ENCODE measurements at places on chromosomes 6 and 20.

GRCh38 chr6:9463311-9463710, 951.6 kb downstream of the TFAP2A start:
- DNase-seq: no peak

DNA sequence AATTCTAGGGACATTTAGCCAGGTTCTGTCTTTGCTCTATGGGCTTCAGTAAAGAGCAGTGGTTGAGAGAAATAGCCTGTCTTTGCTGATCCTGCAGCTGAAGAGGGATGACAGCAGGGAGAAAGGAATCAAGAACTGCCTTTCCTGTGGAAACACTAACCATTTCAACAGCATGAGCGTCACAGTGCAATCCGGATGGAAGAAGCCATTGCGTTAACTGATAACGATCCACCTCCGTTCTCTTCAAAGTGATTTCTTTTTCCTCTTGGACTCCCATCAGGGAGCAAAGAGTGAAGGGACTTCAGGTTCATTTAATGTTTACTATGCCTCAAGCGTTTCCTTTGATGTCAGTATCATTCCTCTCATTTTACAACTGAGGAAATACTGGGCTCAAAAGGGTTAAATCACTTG, 35.2 kb upstream of the EEF1E1 start:
- no peak for DNase-seq

- no peak for DNase-seq
Measured at GRCh38 chr20:61980647-61981583, 84.8 kb downstream of the TAF4 start.

- no peak for DNase-seq
Measured at GRCh38 chr20:61292821-61293612, 41.0 kb downstream of the CDH4 start.

DNA sequence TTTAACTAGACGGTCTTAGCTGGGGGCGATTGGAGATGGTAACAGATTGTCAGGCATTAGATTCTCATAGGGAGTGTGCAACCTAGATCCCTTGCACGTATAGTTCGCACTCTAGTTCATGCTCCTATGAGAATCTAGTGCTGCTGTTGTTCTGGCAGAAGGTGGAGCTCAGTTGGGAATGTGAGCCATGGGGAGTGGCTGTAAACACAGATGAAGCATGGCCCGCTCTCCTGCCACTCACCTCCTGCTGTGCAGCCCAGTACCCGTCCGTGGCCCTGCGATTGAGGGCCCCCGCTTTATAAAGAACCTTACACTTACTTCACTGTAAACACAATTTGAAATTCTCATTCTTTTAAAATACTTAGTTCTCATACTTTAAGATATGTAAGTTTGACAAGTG, 339.4 kb downstream of the CDH26 start:
- no peak for DNase-seq

- DNase-seq: peak; percentile 58
Measured at GRCh38 chr6:27237089-27237803, 10.3 kb upstream of the PRSS16 start.

DNA sequence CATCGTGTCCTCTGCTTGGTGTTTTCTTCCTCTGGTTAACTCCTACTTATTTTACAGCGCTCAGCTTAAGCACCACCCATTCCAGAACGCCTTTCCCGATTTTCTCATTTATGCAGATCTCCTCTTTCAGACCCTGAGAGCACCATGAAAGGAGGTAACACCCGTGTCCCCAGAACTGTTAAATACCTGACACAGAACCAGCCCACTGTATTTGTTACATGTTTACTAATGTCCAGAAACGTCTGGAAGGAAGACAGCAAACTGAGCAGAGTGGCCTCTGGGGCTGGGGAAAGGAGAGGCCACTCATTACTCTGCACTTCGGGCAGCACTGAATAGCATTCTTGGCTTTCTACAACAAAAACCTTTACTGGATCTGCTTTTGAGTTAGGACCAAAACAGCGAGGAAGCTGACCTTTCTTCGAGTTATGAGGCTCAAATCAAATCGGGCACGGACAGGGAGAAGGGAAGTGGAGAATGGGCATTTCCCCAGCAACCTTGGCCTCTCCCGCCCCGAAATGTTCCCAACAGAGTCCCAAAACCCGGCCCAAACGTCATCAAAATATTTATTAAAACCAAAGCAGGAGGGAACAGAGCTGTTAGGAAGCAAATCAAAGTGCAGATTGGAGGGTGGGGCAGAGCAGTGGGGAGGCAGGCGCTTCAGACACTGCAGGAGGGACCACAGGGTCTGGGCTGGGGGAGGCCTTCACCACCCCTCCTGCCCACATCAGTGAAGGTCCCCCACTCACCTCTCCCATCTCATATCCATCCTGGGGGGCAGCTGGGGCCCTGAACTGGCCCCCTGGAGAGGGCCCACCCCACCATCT, 1.1 kb upstream of the NECAB3 start:
- no peak for DNase-seq

DNA sequence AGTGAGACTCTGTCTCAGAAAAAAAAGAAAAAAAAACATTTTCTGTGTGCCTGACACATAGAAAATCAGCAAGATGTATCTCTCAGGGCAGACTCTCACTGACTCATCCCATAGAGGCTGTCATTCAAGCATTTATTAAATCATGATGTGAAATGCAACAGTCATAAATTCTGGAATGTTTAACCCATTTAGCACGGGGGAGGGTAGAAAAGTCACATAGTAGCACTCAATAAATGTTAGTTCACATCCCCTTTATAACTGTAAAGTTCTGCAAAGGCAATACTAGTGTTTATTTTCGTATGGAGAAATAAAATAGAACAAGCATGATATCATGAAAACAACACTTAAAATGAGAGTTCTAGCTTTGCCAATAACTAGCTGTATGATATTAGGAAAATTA, 15.5 kb upstream of the CARMIL1 start:
- no peak for DNase-seq

DNA sequence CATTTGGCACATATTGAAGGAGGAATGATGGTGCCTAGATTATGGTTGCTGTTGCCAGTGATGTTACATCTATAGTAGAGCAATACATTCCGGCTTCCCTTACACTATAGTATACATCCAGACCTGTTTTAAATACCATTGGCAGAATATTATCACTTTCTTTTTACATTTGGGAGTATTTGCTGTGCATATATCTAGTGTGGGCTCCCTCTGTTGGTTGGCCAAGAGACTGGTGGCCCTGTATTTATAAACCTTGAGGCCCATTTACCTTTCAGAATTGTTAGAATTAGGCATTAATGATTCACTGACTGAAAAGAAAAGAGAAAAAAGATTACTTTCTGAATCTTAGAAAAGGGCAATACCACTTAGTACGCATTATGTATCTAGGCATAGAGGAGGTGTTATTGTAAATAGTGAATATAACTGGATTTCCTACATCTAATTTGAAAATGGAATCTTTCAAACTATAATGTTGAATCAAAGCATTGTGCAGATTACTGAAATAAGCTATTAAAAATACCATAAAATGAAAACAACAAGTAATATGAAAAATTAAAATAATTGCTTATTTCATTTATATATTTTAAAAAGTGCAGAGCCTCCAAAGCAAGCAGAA, 628.8 kb upstream of the MAN1A1 start:
- DNase-seq: no peak

DNA sequence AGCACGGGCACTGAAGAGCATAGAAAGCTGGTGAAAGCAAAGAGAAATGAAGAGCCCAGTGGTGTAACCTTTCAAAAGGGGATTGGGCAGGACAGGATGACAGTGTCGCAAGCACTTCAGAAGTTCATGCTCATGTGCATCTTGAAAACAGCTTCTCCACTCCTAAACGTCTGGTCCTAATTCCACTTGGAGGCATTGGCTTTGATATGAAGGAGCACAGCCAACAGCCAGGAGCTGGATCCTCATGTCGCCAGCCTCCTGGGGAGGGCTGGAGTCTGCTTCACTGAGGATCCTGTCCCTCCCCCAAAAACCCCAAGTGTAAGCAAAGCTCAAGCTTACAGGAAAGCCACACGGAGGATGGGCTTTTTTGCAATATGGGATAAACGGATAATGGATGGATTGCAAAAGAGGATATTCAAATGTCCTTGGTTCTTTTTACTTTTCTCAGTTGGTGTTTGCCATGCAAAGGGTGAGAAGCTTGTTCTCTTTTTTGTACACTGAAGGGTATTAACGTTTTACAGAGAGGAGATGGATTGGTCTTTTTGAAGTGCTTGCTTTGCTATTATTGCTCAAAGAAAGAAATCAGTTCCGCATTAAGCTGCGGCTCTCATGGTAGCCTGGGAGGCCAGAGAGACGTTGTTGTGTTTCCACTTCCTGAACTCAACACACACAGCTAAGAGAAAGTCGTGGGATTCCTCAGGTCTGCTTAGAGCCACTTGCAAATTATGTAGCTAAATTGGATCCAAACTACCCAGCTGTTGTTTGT, 92.2 kb downstream of the SIM1 start:
- DNase-seq: no peak

- no peak for DNase-seq
Measured at GRCh38 chr20:48180024-48180423, 394.7 kb upstream of the SULF2 start.

GRCh38 chr20:7523288-7523687, 417.0 kb downstream of the HAO1 start:
- DNase-seq: no peak

DNA sequence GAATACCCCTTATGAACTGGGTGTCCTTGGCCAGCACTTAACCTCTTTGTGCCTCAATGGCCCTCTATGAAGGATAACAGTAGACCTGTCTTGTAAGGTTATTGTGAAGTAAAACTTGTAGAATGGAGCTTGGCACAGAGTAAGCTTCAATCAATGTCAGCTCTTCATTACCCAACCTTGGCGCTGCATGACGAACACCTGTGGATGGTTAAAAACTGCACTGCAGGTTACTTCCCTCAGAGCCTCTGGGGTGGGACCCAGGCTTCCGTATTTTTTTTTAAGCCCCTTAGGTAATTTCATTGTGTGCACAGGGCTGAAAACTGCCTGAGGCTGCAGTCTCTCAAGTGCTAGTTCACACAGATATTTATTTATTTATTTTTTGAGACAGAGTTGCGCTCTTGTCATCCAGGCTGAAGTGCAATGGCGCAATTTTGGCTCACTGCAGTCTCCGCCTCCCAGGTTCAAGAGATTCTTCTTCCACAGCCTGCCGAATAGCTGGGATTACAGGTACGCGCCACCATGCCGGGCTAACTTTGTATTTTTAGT, 42.8 kb upstream of the SLC23A2 start:
- DNase-seq: no peak

DNA sequence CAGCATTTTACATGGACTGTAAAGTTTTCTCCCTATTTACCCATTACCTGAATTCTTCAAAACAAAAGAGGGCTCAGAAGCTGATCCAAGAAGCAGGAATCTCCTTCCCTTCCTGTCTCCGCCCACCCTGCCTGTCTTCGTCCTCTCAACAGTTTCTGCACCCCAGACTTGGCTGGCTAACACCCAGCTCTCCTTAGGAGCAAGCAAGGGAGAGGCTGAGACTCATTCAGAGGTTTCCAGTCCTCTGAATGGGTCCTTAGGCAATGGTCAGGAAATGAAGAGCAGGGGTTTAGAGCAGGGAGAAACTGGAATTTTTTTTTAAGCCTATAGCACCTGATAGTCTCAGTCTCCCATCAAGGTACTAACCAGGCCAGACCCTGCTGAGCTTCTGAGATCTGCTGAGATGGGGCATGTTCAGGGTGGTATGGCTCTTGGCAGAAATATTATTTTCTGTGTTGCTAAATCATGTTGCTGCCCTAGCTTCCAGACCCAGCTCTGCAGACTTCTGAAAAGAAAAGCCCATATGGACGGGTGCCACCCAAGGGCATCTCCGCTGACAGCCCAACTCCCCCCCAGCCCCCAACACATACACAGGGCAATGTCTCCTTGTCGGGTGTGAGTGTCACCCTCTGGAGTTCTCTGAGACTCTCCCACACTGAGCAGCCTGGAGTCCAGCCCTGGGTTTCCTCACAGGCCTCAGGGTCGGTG, 74.6 kb upstream of the CD93 start:
- DNase-seq: no peak

DNA sequence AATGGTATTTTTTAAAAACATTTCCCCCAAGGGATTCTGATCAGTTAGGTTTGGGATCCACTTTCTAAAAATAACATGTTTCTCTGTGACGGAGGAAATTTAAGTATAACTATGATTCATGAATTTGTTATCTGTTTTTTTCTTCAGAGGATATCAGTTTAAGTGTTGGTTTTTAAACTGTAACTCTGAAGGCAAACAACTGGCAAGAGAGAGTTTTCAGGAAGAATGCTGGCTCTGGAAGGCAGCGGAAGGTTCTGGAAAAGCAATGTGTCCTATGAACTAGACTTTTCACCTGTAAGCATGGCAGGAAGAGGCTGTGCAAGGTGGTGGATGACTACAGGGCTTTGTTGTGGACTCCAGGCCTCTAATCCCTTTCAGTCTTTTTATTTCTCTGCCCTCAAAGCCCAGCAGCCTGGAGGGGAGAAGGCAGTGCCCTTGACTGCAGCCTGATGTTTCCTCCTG, 153.1 kb downstream of the GMPR start:
- DNase-seq: no peak

GRCh38 chr6:73696966-73697655, 1.1 kb downstream of the CD109 start:
- no peak for DNase-seq

DNA sequence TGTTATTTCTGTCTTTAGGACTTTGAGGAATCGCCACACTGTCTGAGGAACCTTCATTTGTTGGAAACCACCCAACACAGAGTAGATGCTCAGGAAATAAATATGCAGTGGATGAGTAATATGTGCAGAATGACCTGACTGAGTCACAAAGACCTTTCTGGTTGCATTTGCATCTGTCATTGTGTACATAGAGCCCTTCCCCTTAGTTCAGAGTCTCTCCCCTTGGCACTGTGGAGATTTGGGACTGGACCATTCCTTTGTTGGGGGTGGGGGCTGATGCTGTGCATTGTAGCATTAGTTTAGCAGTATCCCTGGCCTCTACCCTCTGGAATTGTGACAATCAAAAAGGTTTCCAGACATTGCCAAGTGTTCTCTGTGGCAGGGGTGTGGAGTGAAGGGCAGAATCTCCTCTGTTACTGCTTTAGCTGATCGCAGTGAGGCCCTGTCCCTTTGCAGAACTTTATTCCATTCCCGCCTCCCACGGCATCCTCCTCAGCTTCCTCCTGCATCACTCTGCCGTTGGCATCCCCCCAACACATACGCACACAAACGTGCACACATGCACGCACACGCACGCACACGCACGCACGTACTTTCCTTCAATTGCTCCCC, 64.5 kb downstream of the EYA2 start:
- DNase-seq: no peak

- DNase-seq: no peak
Measured at GRCh38 chr6:7433121-7433617, 43.6 kb downstream of the RIOK1 start.

DNA sequence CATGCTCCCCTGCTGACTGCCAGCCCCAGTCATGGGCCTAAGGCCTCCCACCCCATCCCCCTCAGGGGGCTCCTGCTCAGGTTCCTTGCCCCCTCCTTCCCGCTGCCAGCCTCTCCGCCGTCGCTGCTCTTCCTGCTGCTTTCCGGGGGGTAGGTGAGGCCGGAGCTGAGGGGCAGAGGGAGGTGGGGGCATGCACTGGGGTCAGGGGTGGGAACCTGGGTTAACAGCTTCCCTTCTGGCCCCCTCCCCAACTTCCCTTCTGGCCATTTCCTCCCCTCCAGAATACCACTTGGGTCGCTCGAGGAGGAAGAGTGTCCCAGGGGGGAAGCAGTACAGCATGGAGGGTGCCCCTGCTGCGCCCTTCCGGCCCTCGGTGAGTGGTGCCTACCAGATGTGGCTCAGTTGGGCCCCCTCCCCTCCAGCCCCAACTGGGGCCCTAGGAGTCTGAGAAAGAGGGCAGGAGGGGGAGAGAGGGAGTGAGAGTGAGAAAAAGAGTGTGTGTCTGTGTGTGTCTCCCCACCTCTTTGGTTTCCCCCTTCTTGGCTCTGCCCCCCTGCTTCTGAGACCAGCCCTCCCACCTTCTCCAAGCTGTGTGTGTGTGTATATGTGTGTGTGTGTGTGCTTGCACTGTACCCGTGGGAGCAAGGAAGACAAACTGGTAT, 12.1 kb downstream of the SYNGAP1 start:
- no peak for DNase-seq

Measured in activated CD4-positive, alpha-beta T cell treated with anti-CD3 and anti-CD28 coated beads for 24 hours (primary cell).